ENCODE measurements at places on chromosomes 7 and 10.

- DNase-seq: no peak
These were observed 58.5 kb downstream of the MACC1 start for GRCh38 chr7:20158684-20159083.

DNA sequence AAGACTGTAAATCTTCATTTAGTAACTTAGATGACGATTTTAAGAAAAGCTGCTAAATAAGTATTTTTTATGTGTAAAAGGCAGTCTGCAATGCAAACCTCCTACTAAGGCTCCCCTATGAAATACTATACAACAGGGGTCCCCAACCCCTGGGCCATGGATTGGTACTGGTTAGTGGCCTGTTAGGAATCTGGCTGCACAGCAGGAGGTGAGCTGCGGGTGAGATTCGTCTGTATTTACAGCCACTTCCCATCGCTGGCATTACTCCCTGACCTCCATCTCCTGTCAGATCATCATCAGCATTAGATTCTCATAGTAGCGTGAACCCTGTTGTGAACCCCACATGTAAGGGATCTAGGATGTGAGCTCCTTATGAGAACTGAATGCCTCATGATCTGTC is 580.4 kb downstream of the MAGI2 start:
- no peak for DNase-seq

DNA sequence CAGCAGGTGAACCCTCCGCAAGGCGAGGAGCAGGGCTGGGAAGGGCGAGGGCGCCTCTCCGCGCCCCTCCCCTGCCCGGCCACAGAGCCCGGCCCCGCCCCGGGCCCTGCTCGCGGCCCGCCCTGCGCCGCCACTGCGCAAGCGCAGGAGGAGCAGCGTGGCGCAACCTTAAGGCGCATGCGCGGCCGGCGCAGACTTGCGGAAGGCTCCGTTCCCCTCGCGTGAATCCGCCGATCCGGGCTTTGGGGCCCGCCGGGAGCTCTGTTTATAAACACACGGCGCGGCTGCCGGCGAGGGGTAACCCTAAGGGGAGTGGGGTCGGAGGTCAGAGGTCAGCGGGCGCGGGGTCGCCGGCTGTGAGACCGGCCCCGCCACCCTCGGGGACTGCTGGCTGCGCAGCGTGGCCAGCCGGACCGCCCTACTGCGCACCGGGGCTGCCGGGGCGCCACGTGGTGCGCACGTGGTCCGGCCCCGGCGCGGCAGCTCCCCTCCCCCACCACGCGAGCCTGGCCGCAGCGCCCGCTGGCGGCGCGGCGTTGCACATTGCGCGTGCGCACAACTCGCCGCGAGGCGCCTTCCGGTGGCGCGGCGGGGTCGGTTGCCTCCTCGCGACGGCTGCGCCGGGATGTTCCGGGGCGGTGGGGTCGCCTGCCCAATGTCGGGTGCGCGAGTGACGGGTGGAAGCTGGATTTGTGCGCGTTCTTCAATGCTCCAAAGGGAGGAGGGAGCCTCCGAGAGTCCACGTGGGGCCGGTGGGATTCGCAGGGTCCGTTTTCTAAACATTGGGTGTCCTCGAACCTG is 40.2 kb upstream of the FOXK1 start:
- DNase-seq: peak; percentile 83

GRCh38 chr7:47439181-47439667 is 142.7 kb downstream of the TNS3 start:
- no peak for DNase-seq

DNA sequence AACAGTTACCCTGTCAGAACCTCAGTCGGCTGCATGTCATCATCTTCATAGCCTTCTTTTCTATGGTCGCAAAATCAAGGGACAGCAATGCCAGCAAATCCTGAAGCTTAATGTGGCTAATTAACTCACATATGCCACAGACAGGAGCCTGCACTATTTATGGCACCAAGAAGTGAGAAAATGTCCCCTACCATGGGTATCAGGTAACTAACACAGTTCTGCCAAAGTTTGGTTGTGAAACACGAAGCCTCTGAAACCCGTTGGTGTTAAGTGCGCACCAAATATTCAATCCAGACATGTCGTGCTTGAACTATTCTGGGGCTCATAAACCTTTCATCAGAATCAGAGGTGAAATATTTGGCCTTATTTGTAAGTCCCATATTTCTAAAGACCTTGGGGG is 63.3 kb downstream of the EVX1 start:
- no peak for DNase-seq

GRCh38 chr7:98352621-98353020 is 48.3 kb downstream of the BAIAP2L1 start:
- no peak for DNase-seq

- no peak for DNase-seq
These were observed 479.8 kb upstream of the MKI67 start for GRCh38 chr10:128606055-128606454.

- DNase-seq: no peak
These were observed 38.5 kb downstream of the C1GALT1 start for GRCh38 chr7:7220821-7221220.

- no peak for DNase-seq
These were observed 71.7 kb downstream of the COBL start for GRCh38 chr7:51244885-51245284.

- no peak for DNase-seq
These were observed 19.8 kb downstream of the MDFIC start for GRCh38 chr7:114941692-114942091.

GRCh38 chr10:120508393-120508792 is 51.4 kb downstream of the PLPP4 start:
- DNase-seq: no peak

DNA sequence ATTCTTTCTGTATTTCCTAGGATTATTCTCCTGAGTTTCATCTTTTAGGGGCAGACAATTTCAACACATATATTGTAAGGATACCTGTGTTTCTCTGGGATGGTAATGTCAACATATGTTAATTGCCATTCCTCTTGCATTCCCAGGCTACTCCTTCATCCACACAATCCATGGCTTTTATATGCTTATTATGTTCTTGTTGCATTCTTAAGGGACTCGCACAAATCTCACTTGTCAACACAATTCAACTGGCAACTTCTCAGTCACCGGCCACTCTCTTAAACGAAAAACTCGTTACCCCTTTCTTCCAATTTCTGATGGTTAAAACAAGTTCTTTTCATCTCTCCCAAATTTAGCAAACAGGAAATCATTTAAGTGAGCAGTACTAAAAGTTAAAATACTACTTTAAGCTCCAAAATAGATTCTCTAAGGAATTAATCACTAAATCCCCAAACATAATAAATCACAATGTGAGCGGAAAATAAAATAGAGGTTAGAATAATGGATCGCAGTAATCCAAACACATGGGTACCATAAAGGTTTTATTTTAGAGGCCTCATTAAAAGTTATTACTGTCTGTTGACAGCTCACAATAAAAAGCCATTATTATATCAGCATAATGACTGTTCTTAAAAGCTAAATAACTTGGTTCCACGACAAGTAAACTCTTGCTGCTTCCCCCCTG is 223.2 kb downstream of the ELMO1 start:
- no peak for DNase-seq

GRCh38 chr7:99014113-99014985 is 129.6 kb downstream of the SMURF1 start:
- DNase-seq: no peak

GRCh38 chr10:52221923-52222322 is 92.2 kb upstream of the DKK1 start:
- no peak for DNase-seq

DNA sequence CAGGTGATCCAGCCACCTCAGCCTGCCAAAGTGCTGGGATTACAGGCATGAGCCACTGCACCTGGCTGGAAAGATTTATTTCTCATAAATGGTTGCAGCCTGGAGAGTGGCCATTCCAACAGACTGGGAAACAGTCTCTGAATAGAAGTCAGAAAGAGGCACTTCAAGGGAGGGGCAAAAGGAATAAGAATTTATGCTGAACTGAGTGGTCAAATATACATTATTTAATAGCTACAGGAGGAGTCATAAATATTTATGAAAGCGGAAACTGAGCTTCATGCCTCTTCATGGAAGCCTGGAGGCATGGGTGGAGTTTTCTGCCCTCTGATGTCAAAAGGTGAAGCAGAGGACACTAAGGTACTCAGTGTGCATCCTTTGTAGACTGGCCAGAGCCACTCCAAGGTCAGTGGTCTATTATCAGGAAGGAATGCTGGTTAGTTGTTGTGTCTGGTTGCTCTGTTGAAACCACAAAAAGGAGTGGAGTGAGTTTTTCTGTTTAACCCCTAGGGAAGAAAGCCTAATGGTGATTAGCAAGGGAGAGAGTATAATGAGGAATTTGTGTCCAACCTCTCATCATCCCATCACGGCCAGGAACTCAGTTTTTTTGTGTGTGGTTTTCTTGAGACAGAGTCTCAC is 9.3 kb upstream of the NRBF2 start:
- DNase-seq: no peak

DNA sequence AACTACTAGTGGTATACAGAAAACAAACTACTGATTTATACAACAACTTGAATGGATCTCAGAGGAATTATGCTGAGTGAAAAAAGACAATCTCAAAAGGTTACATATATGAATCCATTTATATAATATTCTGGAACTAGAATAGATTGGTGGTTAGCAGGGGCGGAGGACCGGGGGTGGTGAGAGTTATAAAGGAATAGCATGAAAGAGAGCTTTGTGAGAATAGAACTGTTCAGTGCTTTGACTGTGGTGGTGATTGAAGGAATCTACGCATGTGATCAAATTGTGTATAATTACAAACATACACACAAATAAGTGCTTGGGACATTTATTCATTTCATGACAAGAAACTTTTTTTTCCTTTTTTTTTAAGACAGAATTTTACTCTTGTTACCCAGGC is 19.6 kb downstream of the RAB19 start:
- no peak for DNase-seq

- DNase-seq: no peak
These were observed 152.8 kb downstream of the MACC1 start for GRCh38 chr7:20064181-20064970.

DNA sequence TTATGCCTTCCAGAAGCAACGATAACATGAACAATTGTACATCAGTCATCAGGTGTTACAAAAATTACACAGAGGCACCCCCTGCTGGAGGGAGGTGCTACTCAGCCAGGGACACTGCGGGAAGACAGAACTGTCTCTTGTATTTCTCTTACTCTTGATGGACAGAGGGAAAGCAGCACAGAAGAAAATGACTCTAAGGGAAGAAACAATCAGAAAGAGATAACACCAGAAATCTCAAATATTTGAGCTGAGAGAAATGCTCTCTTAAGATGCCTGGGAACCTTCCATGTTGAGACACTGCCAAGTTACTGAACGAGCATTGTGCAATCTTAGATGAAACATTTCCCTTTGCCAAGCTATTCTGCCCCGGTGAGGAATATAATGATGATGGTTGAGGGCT is 227.6 kb upstream of the NPSR1 start:
- DNase-seq: no peak

DNA sequence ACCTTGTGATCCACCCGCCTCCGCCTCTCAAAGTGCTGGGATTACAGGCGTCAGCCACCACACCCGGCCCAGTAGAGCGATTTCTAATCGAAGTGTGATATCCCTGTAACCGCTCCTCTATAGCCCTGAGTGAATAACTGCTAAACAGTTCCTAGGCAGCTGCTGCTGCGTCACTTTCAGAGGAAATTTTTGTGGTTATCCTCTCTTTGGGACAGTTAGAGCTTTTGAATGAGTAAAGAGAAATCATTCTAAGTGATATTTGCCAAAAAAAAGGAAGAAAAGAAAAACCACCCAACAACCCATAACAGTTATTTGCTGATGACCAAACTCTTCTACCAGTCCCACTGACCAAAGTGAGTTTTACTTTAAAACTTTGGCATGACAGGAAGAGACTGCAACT is 59.9 kb downstream of the MKX start:
- DNase-seq: no peak

GRCh38 chr7:2143981-2144595 is 88.7 kb downstream of the MAD1L1 start:
- DNase-seq: no peak

- no peak for DNase-seq
These were observed 28.2 kb downstream of the IL15RA start for GRCh38 chr10:5949009-5949759.

GRCh38 chr10:123462756-123463155 is 203.4 kb upstream of the GPR26 start:
- no peak for DNase-seq

DNA sequence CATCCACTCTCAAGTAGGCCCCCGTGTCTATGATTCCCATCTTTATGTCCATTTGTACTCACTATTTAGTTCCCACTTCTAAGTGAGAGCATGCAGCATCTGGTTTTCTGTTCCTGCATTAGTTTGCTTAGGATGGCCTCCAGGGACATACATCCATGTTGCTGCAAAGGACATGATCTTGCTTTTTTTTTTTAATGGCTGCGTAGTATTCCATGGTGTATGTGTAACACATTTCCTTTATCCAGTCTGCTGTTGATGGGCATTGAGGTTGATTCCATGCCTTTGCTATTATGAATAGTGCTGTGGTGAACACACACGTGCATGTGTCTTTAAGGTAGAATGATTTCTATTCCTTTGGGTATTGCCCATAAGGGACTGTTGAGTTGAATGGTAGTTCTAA is 67.8 kb downstream of the SFMBT2 start:
- DNase-seq: no peak

DNA sequence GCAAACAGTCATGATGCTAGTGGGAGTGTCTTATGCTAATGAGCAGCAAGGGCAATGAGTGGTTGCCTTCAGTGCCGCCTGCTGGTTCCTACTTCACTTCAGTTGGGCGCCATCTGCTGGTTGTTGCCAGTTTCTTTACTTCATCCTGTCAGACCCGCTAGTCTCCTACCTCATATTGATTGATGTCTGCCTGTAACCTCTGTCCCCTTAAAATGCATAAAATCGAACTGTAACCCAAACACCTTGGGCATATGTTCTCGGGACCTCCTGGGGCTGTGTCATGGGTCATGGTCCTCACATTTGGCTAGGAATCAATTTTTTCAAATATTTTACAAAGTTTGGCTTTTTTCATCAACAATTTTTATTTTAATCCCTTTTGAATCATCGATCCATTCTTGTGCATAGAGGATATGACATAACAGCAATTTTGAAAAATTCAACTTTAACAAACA is 62.8 kb upstream of the C7orf33 start:
- DNase-seq: no peak

- DNase-seq: no peak
These were observed 201.9 kb downstream of the INHBA start for GRCh38 chr7:41501006-41501405.

GRCh38 chr10:22900841-22901601 is 26.8 kb upstream of the ARMC3 start:
- DNase-seq: no peak

DNA sequence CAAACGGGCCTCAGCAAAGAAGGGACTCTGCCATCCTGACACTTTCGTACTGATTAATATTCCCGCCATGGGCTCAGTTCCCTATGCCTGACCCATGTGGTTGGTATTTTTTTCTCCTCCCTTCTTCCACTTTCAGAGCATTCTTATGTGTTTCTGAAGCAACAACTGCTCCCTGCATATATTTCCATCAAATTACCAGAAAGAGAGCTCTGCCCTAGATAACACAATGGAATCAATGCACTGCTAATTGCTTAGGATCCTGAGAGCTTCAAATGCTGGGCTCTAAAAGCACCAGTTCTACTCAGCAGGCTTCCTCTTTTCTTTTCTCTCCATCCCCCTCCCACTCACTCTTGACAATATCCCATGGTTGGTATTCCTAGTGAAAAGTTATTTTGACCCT is 5.3 kb downstream of the TECTB start:
- DNase-seq: no peak

Measured in cortex of kidney (tissue), 1 donor.